ENCODE measurements at places on chromosomes 13 and 19. TPM values are rescaled to one million over a fixed set of nuclear protein-coding genes. Genes with fewer than 3 reads are reported as not detected.
A peak's percentile ranks its signal among the peaks of the same experiment; 100 is the strongest.

DNA sequence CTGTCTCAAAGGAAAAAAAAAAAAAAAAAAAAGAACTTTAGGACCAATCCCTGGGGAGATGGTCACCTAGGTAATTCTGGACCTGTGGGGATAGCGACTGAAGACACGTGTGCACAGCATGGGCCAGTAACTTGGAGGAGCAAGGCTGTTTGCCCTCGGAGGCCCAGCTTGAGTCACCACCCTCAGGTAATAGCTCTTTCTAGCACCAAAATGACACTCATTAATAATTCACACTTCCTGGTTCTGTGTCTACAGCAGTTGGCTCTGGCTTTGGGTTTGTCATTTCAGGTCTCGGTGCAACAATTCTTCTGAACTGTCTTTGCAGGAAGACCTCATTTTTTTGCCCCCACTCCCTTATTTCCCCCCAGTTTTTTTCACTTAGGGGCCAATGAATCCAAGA lies 3.9 kb upstream of the ATP11A start:
- H3K36me3 ChIP-seq: no peaks in the 10 kb centered on the region
- H3K27ac ChIP-seq: no peak overlapping the region
- no peaks in the 10 kb centered on the region for H3K4me1 ChIP-seq
- H3K4me3 ChIP-seq: no peak overlapping the region

Gene DIRAS1
- total RNA-seq: 34.1 TPM

Gene MADCAM1
- total RNA-seq: 2.7 TPM

DNA sequence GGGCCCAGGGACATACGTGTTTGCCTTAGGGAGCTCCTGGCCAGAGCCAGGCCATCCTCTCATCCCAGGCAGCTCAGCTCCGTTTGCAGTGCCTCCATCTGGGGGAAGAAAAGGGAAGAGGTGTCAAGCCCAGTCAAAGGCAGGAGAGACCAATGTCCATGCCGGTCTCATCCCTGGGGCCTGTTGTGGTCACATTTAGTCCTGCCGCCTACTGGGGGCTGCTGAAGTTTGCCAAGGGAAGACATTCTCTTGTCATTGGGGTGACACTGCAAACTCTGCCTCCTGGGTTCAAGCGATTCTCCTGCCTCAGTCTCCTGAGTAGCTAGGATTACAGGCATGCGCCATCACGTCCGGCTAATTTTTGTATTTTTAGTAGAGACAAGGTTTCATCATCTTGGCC lies 195.2 kb downstream of the UQCRFS1 start:
- DNase-seq: no peak
- no peaks in the 10 kb centered on the region for H3K27me3 ChIP-seq
- H3K27ac ChIP-seq: no peak overlapping the region
- H3K36me3 ChIP-seq: no peaks in the 10 kb centered on the region
- no peak overlapping the region for H3K4me3 ChIP-seq

Gene HCST
- total RNA-seq: 1.6 TPM

Gene LATS2
- total RNA-seq: 8.5 TPM

Gene ZNF443
- total RNA-seq: 15.4 TPM

DNA sequence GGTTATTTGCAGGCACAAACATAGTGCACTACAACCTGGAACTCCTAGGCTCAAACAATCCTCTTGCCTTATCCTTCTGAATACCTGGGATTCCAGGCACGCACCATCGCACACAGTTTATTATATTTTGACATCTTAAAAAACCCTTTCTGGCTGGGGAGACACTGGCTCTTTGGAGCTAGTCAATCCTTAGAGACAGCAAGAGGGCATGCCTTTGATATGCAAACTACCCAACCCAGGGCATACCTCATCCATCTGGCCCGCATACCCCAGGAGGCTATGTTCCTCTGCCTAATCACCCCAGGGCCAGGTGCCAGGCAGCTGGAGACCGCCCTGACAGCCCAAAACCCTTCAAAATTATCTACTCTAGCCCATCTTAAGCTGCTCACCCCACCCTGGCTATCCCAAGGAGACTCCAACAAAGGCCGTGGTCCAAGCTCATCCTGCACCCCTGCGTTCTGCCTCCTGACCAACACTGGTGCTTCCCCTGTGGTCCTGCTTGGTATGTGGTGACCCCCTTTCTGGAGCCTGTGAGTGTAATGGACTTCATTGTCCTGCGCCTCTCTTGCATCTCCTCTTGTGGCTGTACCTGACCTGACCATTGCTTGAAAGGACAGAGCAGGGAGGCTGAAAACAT lies 86.4 kb downstream of the RGCC start:
- H3K27ac ChIP-seq: no peak overlapping the region
- no peak overlapping the region for H3K4me3 ChIP-seq
- H3K4me1 ChIP-seq: no peaks in the 10 kb centered on the region
- DNase-seq: no peak
- no peaks in the 10 kb centered on the region for H3K27me3 ChIP-seq
- H3K36me3 ChIP-seq: no peaks in the 10 kb centered on the region

- H3K27me3 ChIP-seq: no peaks in the 10 kb centered on the region
- no peaks in the 10 kb centered on the region for H3K4me1 ChIP-seq
- H3K4me3 ChIP-seq: no peak overlapping the region
- no peak for DNase-seq
- no peaks in the 10 kb centered on the region for H3K36me3 ChIP-seq
These were observed 332.4 kb upstream of the ZNF507 start for GRCh38 chr19:32012886-32013631.

GRCh38 chr13:80215368-80215767 lies 125.6 kb downstream of the SPRY2 start:
- H3K27ac ChIP-seq: no peak overlapping the region
- H3K27me3 ChIP-seq: no peaks in the 10 kb centered on the region
- H3K36me3 ChIP-seq: no peaks in the 10 kb centered on the region
- no peak for DNase-seq

DNA sequence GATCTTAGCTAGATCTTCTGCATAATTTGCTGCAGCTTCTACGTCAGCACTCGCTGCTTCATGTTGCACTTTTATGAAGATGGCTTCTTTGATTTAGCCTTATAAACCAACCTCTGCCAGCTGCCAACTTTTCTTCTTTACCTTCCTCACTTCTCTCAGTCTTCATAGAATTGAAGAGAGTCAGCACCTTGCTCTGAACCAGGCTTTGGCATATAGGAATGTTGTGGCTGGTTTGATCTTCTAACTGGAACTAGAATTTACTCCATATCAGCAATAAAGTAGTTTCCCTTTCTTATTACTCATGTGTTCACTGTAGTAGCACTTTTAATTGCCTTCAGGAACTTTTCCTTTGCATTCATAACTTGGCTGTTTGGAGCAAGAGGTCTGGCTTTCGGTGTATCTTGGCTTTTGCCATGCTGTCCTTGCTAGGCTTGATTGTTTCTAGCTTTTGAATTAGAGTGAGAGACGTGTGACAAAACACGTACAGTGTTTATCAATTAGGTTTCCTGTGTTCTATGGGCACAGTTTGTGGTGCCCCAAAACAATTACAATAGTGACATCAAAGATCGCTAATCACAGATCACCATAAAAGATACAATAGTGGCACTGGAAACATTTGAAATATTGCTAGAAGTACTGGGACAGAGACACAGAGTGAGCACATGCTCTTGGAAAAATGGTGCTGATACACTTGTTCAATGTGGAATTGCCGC lies 50.7 kb downstream of the NDFIP2 start:
- H3K36me3 ChIP-seq: no peaks in the 10 kb centered on the region
- no peaks in the 10 kb centered on the region for H3K27me3 ChIP-seq
- DNase-seq: no peak
- H3K4me3 ChIP-seq: no peak overlapping the region
- H3K4me1 ChIP-seq: no peaks in the 10 kb centered on the region

DNA sequence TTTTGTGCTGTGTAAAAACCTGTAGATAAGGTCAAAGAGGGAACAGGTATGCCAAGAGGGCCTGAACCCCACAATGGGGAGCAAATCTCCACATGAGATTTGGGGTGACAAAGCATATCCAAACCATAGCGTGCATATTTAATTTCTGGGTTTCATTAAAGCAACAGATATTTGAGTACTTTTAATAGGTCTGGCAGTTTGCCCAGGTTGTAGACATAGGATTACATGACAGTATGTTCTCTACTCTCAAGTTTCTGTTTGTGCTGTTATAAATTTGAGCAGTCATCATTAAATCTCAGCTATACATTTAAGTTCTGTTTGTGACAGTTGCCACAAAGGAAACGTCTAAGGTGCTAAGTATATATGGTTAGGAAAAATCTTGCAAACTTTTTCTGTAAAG lies 236.4 kb downstream of the ATP8A2 start:
- H3K4me1 ChIP-seq: no peaks in the 10 kb centered on the region
- H3K36me3 ChIP-seq: no peaks in the 10 kb centered on the region
- no peaks in the 10 kb centered on the region for H3K27me3 ChIP-seq
- H3K4me3 ChIP-seq: no peak overlapping the region

Gene ZNF534
- 0.46 TPM for total RNA-seq

DNA sequence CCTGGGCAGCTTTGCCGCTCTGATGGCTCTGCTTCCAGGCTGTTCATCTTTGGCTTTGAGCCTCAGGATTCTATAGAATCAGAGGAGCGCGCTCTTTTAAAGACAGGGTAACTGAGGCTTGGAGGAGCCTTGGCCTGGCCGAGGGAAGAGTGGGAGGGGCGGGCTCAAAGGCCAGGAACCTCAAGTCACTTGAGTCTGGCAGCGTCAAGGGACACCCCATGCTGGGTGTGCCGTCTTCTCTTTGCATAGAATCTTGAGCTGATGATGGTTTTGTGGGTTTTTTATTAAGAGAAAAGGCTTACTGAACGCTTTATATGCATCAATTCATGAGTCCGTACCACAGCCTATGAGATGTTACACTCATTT lies 1.1 kb downstream of the PGLS start:
- DNase-seq: no peak
- H3K27ac ChIP-seq: peak overlapping the region; percentile 97
- no peaks in the 10 kb centered on the region for H3K27me3 ChIP-seq
- H3K4me1 ChIP-seq: peaks cover 5% of the 10 kb centered on the region
- no peaks in the 10 kb centered on the region for H3K36me3 ChIP-seq
- H3K4me3 ChIP-seq: peak overlapping the region; percentile 84

Gene PPM1N
- 42.5 TPM for total RNA-seq

GRCh38 chr13:96785986-96786385 lies 208.3 kb downstream of the OXGR1 start:
- no peaks in the 10 kb centered on the region for H3K4me1 ChIP-seq
- H3K27me3 ChIP-seq: no peaks in the 10 kb centered on the region
- no peaks in the 10 kb centered on the region for H3K36me3 ChIP-seq
- H3K4me3 ChIP-seq: no peak overlapping the region

GRCh38 chr13:106917024-106917571 lies 349.2 kb upstream of the ARGLU1 start:
- H3K4me3 ChIP-seq: peak overlapping the region; percentile 50
- no peaks in the 10 kb centered on the region for H3K4me1 ChIP-seq
- DNase-seq: no peak
- H3K36me3 ChIP-seq: no peaks in the 10 kb centered on the region
- no peaks in the 10 kb centered on the region for H3K27me3 ChIP-seq
- H3K27ac ChIP-seq: peak overlapping the region; percentile 72

- no peak overlapping the region for H3K4me3 ChIP-seq
- H3K4me1 ChIP-seq: no peaks in the 10 kb centered on the region
- no peaks in the 10 kb centered on the region for H3K27me3 ChIP-seq
These were observed 791.7 kb upstream of the PCDH20 start for GRCh38 chr13:62207388-62207787.

- peak overlapping the region; percentile 100 for H3K27ac ChIP-seq
- H3K36me3 ChIP-seq: no peaks in the 10 kb centered on the region
- H3K27me3 ChIP-seq: no peaks in the 10 kb centered on the region
- H3K4me1 ChIP-seq: no peaks in the 10 kb centered on the region
- H3K4me3 ChIP-seq: peak overlapping the region; percentile 56
These were observed 1.5 kb downstream of the TCF3 start for GRCh38 chr19:1650650-1651567.

Gene ANKLE1
- total RNA-seq: not detected

Gene ZNF93
- total RNA-seq: 0.29 TPM

DNA sequence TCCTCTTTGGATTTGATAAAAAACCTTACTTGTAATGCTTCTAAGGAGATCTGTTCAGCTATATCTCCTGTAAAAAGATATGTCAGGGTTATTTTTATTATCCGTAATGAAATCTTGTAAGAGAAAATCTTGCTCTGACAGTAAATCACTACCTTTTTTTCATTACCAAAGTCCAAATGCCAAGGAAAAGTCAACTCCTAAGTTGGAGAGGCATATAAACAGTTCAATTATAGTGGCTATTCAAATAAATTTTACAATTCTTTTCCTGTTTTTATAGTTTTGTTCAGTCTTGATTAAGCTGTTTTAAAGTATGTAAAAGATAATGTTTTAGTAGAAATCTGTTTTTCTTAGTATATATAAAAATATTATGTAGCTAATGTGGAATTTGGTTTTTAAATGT lies 9.0 kb downstream of the KCTD4 start:
- DNase-seq: no peak
- H3K4me3 ChIP-seq: no peak overlapping the region
- H3K36me3 ChIP-seq: no peaks in the 10 kb centered on the region

GRCh38 chr13:51223560-51224270 lies 1.5 kb downstream of the FAM124A start:
- no peak for DNase-seq
- no peak overlapping the region for H3K4me3 ChIP-seq
- no peaks in the 10 kb centered on the region for H3K4me1 ChIP-seq
- no peaks in the 10 kb centered on the region for H3K27me3 ChIP-seq
- no peaks in the 10 kb centered on the region for H3K36me3 ChIP-seq

Gene ZNF850
- 23.5 TPM for total RNA-seq

Gene BRSK1
- total RNA-seq: 17.1 TPM

DNA sequence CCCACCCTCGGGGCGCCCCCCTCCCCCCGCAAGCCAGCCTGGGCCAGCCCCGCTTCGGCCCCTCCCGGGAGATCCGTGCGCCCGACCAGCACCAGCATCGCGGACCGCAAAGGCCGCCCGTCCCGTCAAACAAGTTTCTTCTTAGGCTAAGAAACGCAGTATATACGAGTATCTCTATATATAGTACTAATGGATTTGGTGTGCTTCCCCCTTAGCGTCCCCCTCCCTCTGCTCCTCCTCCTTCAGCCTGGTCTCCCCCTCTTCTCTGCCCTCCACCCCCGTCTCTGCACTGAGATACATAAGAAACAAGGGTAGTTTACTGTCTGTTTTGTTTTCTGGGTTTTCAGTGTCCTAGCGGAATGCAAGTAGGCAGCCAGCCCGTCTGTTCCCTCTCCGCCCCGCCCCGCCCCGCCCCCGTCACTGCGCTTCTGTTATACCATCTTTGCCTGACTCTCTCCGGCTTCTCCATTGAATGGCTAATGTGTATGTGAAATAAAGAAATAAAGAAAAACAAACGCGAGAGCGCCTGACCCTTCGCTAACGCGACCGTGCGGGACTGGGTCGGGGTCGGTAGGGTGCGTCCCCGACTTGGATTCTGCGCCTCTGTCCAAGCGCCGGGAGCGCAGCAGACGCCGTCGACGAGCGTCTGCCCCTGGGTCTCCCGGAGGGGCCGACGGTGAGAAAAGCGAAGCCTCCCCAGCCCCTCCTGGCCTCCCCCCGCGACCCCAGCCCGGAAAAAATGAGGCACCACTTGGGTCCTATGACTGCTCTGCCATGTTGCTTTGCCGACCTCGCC lies 4.2 kb downstream of the LYL1 start:
- peak overlapping the region; percentile 87 for H3K27ac ChIP-seq
- H3K36me3 ChIP-seq: no peaks in the 10 kb centered on the region
- H3K4me3 ChIP-seq: peak overlapping the region; percentile 36
- no peaks in the 10 kb centered on the region for H3K27me3 ChIP-seq
- DNase-seq: peak; percentile 65

Gene TMPRSS9
- total RNA-seq: not detected

Measured in uterus (tissue), 4 donors.